Activated CD4-positive, alpha-beta memory T cell treated with anti-CD3 and anti-CD28 coated beads for 36 hours (primary cell): ENCODE measurements at places on chromosomes 5 and 9.

GRCh38 chr5:158737536-158738027, 362.1 kb downstream of the EBF1 start:
- no peak for DNase-seq

DNA sequence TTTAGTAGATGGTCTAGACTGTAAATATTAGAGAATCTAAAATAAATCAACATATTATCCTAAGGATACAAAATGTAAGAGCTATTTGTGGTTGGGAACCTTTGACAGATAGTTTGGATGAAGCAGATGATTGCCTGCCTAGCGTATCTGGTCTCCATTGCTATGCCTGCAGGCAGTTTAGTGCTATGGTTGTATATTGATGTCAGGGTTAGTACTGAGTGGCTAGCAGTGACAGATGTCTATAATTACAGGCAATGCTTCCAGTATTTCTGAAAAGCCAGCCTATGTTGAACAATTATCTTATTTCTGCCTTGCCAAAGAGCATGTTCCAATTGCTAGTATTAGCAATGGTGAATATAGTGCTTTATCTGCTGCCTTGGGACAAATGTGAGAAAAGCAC, 151.3 kb upstream of the TLX3 start:
- no peak for DNase-seq

DNA sequence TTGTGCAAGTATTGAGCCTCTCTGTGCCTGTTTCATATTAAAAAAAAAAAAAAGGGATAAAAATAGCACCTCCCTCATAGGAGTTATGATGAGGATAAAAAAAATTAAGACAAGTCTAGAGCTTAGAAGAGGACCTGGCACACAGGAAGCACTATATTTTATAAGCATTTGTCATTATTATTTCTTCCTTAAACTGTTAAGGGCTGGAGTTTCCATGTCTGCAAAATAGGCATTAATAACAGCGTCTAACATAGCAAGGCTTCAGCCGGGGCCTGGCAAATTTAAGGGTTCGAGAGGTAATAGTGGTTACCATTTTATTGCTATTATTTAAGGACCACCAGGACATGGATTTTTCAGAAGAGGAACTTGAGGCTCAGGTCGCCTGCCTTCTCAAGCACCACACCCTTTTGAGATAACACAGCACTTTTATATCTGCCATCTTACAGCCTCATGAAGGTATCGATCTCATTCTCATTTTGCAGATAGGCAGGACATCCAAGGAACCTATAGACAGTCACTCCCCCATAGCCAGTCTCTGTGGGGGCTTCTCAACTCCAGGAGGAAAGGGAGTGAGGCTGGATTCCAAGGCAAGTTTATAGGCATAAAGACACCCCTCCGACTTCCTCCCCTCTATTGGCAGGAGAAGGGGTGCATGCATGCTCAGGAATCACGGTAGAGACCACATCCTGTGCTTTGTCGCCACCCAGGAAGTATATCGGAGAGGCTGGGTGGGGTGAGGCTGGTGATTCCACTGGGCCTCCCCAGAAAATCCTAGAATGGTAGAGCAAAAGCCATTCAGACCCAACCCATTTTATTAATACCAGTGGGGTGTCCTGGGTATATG, 2.4 kb downstream of the ANXA6 start:
- peak; percentile 76 for DNase-seq

DNA sequence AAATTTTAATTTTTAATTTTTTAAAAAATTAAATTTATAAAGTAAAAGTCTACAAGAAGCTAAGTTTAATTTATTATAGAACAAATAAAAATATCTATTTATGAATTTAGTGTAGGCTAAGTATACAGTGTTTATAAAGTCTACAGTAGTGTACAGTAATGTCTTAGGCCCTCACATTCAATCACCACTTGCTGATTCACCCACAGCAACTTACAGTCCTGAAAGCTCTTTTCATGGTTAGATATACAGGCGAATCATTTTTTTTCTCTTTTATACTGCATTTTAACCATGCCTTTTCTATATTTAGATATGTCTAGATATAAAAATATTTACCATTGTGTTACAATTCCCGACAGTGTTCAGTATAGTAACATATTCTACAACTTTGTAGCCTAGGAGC, 55.9 kb downstream of the PCSK1 start:
- DNase-seq: no peak

GRCh38 chr5:61139094-61139873, 23.0 kb downstream of the SMIM15 start:
- no peak for DNase-seq

GRCh38 chr5:137051161-137051560, 448.0 kb downstream of the SPOCK1 start:
- DNase-seq: no peak

- DNase-seq: peak; percentile 94
Observed at GRCh38 chr9:93134015-93134739, at the start of gene NINJ1. Gene NINJ1 (minus strand): TSS chr9:93134251. CDS start chr9:93134217, 34 bp downstream.

DNA sequence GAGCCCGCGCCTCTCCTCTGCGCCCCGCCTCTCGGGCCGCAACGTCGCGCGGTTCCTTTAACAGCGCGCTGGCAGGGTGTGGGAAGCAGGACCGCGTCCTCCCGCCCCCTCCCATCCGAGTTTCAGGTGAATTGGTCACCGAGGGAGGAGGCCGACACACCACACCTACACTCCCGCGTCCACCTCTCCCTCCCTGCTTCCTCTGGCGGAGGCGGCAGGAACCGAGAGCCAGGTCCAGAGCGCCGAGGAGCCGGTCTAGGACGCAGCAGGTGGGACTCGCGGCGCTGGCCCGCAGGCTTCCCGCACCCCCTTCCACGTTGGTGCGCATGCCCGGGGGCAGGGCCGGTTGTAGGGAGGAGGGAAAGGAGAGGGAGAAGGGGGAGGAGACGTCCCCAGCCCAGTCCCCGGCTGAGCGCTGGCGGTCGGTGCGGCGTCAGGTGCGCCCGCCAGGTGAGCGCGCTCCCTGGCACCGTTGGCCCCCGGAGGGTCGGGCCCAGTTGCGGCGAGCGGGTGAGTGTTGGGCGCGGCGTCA, at the start of gene OCLN:
Gene OCLN, plus strand, starts transcription at position 400 of the 532 bp plus-strand sequence. CDS start 11,455 bp downstream, outside the sequence.
- peak; percentile 39 for DNase-seq
